ENCODE measurements at places on chromosomes 13 and 19. TPM values are rescaled to one million over a fixed set of nuclear protein-coding genes. Genes with fewer than 3 reads are reported as not detected.

DNA sequence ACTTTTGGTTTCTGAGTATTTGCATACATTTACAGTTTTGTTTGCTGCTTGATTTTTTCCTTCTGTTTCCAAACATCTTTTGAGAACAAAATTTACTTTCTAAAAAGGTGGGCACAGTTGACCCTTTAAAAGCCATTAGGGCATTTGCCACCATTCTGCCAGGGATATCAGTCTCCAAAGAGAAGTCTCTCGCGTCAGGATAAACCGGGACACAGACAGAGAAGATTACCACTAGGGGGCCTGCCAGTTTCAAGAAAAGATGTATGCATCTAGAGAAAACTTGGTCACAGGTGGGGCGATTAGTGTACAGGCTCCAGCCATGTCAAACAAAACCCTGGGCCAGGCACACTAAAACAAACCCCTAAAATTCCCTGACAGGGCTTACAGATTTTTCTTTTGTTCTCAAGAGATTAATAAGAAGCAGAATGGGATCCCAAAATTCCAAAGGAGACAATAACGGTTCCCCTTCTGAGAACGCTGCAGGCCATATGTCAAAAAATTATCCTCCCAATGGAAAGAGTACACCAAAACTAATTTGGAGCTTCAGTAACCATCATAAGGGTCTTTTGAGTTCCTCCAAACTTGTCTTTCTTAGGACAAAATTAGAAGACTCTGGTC, 10.7 kb upstream of the PABPC3 start:
- no peaks in the 10 kb centered on the region for H3K27me3 ChIP-seq
- H3K4me1 ChIP-seq, result no peaks in the 10 kb centered on the region
- DNase-seq, result no peak
- no peak overlapping the region for H3K4me3 ChIP-seq
- no peaks in the 10 kb centered on the region for H3K36me3 ChIP-seq

SYCN gene
- not detected for total RNA-seq

DNA sequence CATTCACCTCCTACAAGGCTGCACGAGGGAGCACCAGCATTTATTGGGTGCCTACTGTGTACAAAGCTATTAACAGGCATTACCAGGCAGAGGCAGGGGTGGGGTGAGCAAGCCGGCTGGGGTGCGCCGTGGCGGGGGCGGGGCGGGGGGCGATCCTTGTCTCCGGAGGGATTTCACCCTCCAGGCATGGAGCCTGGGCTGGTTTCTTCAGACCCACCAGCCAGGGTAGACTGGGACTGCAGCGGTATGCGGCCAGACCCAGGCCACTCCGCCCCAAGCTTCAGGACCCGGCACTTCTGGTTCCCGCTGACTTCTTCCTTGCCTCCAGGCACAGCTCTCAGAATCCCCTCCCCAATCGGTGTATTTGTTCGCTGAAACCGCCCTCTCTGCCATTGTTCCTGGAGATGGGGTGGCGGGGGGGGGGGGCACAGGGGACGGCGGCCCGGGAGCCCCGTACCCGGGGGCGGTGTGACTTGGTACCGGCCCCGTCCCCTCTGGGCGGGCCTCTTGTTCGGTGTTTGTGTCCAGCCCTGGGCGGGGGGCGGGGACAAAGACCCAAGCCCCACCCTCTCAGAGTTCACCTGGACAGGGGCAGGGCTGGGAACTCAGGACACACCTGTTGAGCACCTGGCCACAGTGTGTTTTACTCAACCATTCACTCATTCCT, 14.4 kb downstream of the TJP3 start:
- no peaks in the 10 kb centered on the region for H3K36me3 ChIP-seq
- peaks cover 74% of the 10 kb centered on the region for H3K27me3 ChIP-seq
- no peak overlapping the region for H3K27ac ChIP-seq
- H3K4me3 ChIP-seq, result peak overlapping the region; percentile 37
- DNase-seq, result no peak

GRCh38 chr19:2288818-2289713, 7.1 kb upstream of the PEAK3 start:
- no peak for DNase-seq
- peak overlapping the region; percentile 18 for H3K4me3 ChIP-seq
- H3K27ac ChIP-seq, result peak overlapping the region; percentile 49
- peaks cover 48% of the 10 kb centered on the region for H3K27me3 ChIP-seq
- peaks cover 31% of the 10 kb centered on the region for H3K4me1 ChIP-seq

Measured in suprapubic skin (tissue), 4 donors.